ENCODE measurements at places on chromosomes 6 and 20.

- DNase-seq: no peak
These were observed at the start of gene CPNE5 for GRCh38 chr6:36838896-36839748. TSS of gene CPNE5 (minus strand) at chr6:36839444. CDS start at chr6:36839377, 67 bp downstream.

- no peak for DNase-seq
These were observed 163.2 kb downstream of the BMP7 start for GRCh38 chr20:57103146-57103800.

- no peak for DNase-seq
These were observed 5.6 kb downstream of the FBXO9 start for GRCh38 chr6:53070806-53071205.

GRCh38 chr20:17317341-17317740, 90.5 kb downstream of the PCSK2 start:
- DNase-seq: no peak

- no peak for DNase-seq
These were observed 42.3 kb downstream of the YTHDF1 start for GRCh38 chr20:63173552-63174191.

DNA sequence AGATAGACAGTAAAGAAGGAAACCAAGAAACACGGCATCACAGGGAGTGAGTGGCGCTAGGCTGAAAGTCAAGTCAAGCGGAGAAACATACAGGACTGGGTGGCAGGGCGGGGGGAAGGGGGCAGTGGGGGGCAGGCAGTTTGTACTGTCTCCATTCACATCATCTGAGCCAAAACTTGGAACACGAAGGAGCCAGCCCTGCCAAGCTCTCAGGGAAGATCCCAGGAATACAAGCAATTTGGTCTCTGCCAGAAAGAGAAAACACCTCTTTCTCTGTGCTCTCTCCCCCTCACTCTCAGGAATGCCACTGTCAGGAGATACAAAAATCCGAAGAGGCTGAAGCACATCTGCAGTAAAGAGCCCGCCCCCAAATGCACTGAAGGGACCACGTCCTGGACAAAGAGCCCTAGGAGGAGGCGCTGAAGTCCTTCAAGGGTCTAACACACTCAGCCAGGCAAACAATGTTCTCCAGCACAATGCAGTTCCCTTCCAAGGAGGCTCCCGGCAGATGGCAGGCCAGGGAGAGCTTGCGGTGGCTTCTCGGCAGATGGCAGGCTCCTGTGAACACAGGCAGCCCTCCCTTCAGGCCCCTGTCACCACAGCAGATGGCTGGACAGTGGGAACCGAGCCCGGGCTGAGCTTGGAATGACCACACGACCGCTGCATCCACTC, 90.0 kb downstream of the ATP9A start:
- DNase-seq: no peak

DNA sequence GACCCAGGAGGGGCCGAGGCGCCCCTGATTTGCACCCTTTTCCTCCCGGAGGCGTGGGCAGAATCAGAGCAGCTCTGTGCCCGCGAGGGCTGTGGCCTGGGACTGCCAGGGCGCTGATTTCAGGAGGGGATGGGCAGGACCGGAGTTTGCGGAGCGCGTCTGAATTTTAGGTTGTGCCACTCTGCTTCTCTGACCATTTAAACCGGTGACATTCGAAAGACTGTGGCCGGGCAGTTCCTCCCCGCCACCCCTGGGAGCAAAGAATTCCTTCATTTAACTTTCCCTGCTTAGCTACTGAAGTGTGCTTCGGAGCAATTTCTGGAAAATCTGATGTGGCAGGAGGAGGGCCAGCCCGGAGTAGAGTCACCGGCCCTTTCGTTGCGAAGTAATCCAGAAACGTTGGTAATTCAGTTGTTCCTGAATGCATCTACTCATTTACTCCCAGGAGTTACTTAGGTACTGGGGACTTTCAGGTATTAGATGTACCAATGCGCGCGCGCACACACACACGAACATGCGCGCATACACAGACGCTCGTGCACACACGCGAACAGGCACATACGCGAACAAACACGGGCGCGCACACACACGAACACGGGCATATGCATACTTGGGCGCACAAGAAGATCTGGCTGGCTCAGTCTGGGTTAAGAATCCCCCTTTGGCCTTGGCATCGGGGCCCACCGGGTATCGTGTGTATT, 568 bp downstream of the CCDC170 start:
- peak; percentile 50 for DNase-seq

DNA sequence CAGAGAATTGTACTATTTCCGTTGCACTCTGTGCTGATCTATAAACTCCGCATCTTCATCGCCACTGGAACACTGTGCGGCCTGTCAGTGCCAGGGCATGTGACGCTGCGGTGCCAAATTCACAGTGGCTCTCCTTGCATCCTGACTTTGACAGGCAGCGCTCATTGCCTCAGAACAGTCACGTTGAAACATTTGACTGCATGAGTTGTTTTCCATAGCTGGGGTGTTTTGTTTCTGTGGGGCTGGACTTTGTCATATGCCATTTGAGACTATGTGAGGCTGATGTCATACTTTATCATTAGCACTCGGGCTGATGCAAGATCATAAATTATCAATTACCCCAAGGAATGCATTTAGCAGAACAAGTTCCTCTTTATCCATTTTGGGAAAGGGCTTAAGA, 32.7 kb downstream of the CFAP61 start:
- DNase-seq: no peak

DNA sequence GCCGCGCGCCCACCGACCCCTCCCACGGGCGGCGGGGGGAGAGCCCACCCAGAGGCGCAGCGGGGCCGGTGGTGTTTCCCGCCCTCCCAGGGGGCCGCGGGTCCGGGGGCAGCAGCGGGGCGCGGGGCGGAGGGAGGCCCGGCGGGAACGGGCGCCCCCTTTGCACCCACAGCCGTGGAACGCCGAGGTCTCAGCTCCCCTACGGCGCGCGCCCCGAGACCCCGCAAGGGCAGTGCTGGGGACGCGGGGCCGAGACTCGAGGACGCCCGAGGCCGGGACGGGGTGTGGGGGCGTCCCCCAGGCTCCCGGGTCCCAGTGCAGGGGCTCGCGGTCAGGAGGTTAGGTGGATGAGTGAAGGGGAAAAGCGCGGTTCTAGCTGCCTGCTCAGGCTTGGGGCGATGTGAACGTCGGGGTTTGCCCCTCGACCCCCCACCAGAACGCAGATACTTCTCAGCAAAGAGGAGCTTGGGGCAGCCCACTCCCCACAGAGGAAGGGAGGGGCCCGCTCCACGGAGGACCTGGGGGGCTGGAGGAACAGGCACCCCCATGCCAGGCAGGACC, 65.5 kb upstream of the BHLHE23 start:
- no peak for DNase-seq

DNA sequence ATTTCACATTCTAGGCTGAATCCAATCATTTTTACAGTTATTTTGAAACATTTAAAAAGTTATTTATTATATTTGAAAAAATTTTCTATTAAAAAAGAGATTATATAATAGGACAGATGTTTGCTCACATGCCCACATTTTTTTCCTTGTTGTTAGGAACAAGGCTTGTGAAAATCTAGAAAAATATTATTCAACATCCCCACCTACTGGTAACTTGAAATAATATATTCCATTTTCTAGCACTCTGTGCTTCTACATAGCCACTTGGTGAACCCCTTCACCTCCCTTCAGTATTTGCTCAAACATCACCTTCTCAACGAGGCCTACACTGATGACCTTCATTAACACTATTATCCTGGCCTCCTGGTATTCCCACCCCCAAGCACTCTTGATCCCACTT, 18.3 kb upstream of the GPRC6A start:
- DNase-seq: peak; percentile 20

DNA sequence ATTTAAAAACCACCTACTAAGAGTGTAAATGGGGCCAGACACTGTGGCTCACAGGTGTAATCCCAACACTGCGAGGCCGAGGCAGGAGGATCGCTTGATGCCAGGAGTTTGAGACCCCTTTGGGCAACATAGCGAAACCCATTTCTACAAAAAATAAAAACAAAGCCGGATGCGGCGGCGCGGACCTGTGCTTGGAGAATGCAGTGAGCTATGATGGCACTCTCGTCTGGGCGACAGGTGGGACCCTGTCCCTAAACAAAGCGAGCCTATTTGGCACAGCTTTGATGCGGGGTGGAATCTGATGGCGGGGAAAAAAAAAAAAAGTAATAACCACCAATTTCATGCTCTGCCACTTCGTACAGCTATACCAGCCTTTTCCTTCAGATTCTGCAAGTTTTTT, 1.1 kb downstream of the TCP1 start:
- no peak for DNase-seq

GRCh38 chr6:1778686-1779235, 169.0 kb downstream of the FOXC1 start:
- no peak for DNase-seq

DNA sequence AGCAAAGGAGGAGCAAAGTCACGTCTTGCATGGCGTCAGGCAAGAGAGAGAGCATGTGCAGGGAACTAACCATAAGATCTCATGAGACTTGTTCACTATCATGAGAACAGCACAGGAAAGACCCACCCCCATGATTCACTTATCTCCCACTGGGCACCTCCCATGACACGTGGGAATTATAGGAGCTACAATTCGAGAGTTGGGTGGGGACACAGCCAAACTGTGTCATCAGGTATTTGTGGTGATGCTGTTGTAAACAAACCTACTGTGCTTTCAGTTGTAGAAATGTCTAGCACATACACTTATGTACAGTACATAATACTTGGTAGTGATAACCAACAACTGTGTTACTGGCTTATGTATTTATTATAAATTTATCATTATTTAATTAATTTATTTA, 128.3 kb downstream of the UTRN start:
- peak; percentile 24 for DNase-seq

- no peak for DNase-seq
These were observed 21.2 kb upstream of the NOP56 start for GRCh38 chr20:2631228-2631627.

DNA sequence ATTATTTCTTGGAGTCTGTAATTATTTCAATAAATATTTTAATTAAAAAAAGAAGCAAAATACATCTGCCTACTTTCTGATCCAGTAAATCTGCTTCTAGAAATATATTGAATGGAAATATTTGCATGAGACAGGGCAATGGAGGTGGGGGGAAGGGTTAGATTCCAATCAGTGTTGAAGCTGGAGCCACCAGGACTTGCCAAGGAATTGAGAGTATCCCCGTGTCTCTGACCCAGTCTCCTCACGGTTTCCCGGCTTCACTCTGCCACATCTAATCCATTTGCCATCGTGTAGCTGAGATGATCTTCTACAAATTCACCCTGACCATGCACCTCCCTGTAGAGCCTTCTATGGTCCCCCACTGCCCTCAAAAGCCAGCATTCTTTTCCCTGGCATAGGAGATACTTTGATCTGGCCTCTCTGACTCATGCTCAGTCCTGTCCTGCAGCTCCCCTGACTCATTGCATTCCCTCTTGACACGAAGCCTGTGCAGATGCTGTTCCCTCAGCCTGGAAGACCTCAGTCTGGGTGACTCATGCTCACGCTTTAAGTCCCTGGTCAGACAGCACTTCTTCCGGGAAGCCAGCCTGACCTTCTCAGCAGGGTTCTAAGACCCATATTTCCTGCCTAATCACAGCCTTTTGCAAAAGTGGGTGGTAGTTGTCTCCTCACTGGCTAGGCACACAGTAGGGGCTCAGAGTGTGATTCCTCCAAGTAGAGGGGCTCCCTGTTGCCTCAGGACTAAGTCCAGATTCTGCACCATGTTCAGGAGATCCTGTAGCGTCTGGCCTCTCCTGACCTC, 23.0 kb upstream of the FKBP1A start:
- peak; percentile 100 for DNase-seq

GRCh38 chr6:31737991-31738979, 1.5 kb upstream of the MSH5 start:
- DNase-seq: peak; percentile 81

Measured in EL (cell line).